ENCODE measurements at places on chromosomes 6 and 20.

DNA sequence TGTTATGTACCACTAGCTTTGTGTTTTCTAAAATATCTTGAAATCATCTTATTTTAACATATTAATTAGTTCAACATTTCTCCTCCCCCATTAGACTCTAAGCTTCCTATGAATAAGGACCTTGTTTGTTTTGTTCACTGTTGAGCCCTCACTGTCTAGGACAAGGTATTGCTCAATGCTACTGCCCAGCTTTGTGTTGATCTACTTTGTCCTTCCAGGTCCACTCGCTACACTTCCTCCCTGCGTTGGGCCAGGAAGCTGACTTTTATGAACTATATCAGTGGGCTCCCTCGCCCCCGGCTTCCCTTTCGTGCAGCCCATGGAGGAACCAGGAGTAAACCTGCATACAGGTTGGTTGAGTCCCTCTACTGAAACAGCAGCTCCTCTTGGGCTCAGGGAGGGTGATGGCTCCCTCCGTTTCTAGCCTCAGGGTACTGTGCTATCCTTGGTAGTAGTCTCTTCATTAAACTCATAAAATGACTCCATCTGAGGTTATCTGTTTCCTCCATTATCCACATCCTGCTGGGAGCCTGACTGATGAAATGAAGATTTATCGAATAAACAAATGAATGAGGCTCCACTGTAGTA, 272.5 kb downstream of the CLIC5 start:
- no peak for DNase-seq

GRCh38 chr20:61523145-61523544, 271.1 kb downstream of the CDH4 start:
- no peak for DNase-seq

DNA sequence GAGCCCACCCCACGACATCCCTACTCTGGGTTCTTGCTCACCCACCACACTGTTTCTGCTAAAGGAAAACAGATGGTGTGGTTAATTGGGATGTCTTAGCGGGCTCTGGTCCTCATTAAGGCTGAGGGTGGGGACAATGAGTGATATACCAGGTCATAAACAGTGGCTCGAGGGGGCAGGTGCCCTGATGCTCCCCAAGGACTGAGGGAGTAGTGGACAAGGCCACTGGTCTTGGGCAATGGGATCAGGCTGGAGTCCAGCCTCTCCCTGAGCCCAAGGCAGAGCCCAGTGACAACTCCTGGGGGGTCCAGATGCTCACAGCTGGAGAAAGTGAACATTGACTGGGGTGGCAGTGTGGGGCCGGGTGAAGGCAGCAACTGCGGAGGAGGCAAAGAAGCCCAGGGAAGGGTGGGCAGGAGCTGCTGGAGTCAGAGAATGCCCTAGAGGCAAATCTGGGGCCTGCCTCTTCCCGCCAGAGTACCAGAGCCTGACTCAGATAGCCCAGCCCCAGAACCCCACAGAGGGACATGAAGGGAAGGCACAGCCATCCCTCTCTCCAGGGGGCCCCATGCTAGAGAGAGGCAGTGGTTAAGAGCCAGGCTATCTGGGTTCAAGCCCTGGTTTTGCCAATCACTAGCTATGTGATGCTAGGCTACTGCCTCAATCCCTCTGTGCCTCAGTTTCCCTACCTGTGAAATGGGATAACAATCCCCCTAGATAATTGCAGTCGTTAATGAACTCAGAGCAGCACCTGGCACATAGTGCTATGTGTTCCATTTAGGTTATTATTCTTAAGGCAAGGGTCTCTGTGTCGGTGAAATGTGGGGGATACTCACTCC, 72.3 kb downstream of the MRPL14 start:
- no peak for DNase-seq

- DNase-seq: no peak
Measured at GRCh38 chr20:45432294-45432693, 16.4 kb downstream of the PIGT start.
